ENCODE measurements at places on chromosomes 7 and 10.

DNA sequence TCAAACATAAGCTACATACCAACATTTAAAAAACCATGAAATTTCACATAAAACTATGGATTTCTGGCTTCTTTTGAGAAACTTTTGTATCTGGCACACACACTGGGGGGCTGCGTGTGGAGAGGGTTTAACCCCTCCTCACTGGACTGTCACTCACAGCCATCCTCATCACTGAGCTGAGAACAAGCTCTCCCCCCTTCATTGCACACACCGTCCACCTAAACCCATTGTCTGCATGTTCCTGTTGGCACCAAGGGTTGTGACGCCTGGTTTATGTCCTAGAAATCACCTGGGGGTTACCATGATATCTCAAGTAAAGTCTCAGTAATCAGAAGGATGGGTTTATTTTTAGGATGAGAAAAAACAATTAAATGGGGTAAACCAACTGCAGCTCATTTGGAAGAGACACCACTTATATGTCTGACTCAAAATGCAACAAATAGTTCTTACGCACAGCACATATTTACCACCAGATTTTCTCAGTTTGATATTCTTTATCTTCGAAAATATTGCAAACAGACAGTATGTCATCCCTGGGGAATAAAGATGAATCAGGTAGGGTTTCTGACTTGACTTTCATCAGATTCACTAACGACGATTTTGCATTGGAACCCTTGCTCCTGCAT lies 218.5 kb upstream of the KLF6 start:
- H3K4me1 ChIP-seq, result peaks cover 14% of the 10 kb centered on the region
- H3K4me3 ChIP-seq, result no peak overlapping the region
- peaks cover 23% of the 10 kb centered on the region for H3K27me3 ChIP-seq
- DNase-seq, result no peak
- H3K27ac ChIP-seq, result no peak overlapping the region
- H3K36me3 ChIP-seq, result peaks cover 16% of the 10 kb centered on the region

- no peaks in the 10 kb centered on the region for H3K4me1 ChIP-seq
- no peaks in the 10 kb centered on the region for H3K36me3 ChIP-seq
- no peak overlapping the region for H3K4me3 ChIP-seq
- no peak overlapping the region for H3K27ac ChIP-seq
These were observed 128.4 kb downstream of the DGKI start for GRCh38 chr7:137718355-137718754.

GRCh38 chr7:70334871-70335270 lies 736.6 kb downstream of the AUTS2 start:
- no peak overlapping the region for H3K4me3 ChIP-seq
- no peaks in the 10 kb centered on the region for H3K27me3 ChIP-seq
- H3K27ac ChIP-seq, result peak overlapping the region; percentile 81
- DNase-seq, result peak; percentile 21
- H3K4me1 ChIP-seq, result peaks cover 17% of the 10 kb centered on the region

- peaks cover 100% of the 10 kb centered on the region for H3K27me3 ChIP-seq
- peak overlapping the region; percentile 52 for H3K27ac ChIP-seq
- no peak for DNase-seq
- peaks cover 15% of the 10 kb centered on the region for H3K4me1 ChIP-seq
- no peaks in the 10 kb centered on the region for H3K36me3 ChIP-seq
- H3K4me3 ChIP-seq, result no peak overlapping the region
These were observed 9.4 kb upstream of the MNX1 start for GRCh38 chr7:157019718-157020451.

DNA sequence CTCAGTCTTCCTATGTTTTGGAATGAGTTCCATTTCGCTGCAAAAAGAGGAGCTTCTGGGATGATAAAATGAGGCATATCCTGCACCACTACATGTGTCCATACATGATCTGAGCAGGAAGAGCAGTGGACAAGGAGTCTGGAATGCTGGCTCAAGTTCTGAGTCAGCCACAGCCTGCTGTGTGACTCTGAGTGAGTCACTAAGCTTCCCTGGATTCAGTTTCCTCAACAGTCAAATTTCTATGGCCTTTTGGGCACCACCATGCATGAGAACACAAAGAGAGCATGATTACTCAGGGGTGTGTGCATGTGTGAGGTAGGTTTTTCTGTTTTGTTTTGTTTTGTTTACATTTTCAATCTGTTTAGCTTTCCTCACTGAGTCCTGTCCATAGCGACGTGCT lies 254.6 kb downstream of the ANKRD30A start:
- H3K4me3 ChIP-seq, result no peak overlapping the region
- no peak for DNase-seq
- no peaks in the 10 kb centered on the region for H3K4me1 ChIP-seq
- H3K27ac ChIP-seq, result no peak overlapping the region
- H3K36me3 ChIP-seq, result no peaks in the 10 kb centered on the region

GRCh38 chr10:95782318-95782717 lies 26.4 kb downstream of the ENTPD1 start:
- no peak overlapping the region for H3K27ac ChIP-seq
- H3K4me3 ChIP-seq, result no peak overlapping the region
- no peaks in the 10 kb centered on the region for H3K4me1 ChIP-seq
- no peak for DNase-seq

DNA sequence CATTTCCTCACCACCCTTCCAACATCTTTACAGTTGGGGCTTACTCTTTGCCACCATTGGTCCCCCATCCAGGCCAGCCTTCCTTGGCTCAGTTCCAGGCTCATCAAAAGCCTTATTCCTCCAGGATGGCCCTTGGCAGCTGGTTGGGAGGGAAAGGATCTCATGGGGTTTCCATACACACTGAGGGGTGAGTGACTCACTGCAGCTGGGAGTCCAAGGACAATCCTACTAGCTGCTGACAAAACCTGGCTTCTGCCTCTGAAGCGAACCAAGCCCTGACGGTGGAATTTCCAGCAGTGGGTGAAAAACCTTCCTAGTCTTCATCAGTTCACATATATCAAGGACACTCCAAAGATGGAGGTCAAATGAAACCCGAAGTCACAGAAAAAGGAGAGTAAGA lies 22.9 kb downstream of the CRHR2 start:
- H3K4me1 ChIP-seq, result no peaks in the 10 kb centered on the region
- no peak overlapping the region for H3K27ac ChIP-seq
- no peak for DNase-seq

- no peak overlapping the region for H3K27ac ChIP-seq
- H3K27me3 ChIP-seq, result peaks cover 21% of the 10 kb centered on the region
- peaks cover 3% of the 10 kb centered on the region for H3K36me3 ChIP-seq
- H3K4me3 ChIP-seq, result no peak overlapping the region
- DNase-seq, result no peak
These were observed 170.9 kb upstream of the INHBA start for GRCh38 chr7:41873741-41874140.

- peaks cover 6% of the 10 kb centered on the region for H3K4me1 ChIP-seq
- no peak overlapping the region for H3K27ac ChIP-seq
- H3K36me3 ChIP-seq, result no peaks in the 10 kb centered on the region
- no peak for DNase-seq
These were observed 13.1 kb upstream of the ASB4 start for GRCh38 chr7:95472581-95473161.

GRCh38 chr10:71126432-71126831 lies 85.9 kb upstream of the UNC5B start:
- no peaks in the 10 kb centered on the region for H3K36me3 ChIP-seq
- no peak overlapping the region for H3K4me3 ChIP-seq
- no peak overlapping the region for H3K27ac ChIP-seq
- no peak for DNase-seq
- peaks cover 8% of the 10 kb centered on the region for H3K4me1 ChIP-seq

DNA sequence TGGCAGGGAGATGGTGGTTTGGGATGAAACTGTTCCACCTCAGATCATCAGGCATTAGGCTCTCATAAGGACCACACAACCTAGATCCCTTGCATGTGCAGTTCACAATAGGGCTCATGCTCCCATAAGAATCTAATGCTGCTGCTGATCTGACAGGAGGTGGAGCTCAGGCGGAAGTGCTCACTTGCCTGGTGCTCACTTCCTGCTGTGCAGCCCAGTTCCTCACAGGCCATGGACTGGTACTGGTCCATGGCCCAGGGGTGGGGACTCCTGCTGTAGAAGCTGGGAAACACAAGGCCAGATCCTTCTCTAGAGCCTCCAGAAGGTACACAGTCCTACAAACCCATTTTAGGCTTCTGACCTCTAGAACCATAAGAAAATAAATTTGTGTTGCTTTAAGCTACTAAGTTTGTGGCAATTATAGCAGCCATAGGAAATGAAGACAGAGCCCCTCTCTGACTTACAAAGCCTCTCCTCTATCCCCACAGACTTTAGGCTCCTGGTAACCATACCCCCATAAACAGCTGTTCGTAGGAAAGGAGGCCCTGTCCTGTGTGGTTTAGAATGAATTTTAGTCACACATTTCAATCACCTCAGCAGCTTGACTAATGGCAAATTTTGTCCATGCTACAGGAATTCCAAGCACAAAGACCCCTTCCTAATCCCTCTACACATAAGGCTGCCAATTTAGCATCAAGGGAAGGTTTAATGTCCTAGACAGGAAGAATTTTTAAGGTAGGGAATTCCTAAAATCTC lies 206.1 kb upstream of the PHYHIPL start:
- no peak for DNase-seq
- peaks cover 7% of the 10 kb centered on the region for H3K27me3 ChIP-seq
- H3K36me3 ChIP-seq, result no peaks in the 10 kb centered on the region
- H3K4me3 ChIP-seq, result no peak overlapping the region

DNA sequence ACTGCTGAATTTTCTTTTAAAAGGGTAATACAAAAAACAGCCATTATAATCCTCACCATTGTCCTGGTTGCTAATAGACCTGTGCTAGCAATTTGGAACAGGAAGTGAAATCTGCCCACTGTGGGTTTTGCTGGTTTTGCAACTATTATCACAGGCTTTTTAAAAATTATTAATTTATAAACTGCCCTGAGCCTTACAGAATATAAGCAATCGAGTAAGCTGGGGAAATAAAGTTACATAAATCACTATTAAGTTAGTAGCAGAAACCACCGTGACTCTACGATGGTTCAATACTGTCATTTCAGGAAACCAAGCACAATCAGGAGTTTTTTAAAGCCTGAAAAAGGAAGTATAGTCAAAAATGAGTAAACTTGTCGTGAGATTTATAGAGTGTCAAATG lies 62.3 kb downstream of the TMEM26 start:
- H3K27ac ChIP-seq, result no peak overlapping the region
- no peak for DNase-seq
- H3K36me3 ChIP-seq, result no peaks in the 10 kb centered on the region
